Activated gamma-delta T cell treated with anti-CD3 and anti-CD28 coated beads, Interleukin-2, amount 50 U/mL, for 16 hours (primary cell): ENCODE measurements at places on chromosomes 6 and 20.

DNA sequence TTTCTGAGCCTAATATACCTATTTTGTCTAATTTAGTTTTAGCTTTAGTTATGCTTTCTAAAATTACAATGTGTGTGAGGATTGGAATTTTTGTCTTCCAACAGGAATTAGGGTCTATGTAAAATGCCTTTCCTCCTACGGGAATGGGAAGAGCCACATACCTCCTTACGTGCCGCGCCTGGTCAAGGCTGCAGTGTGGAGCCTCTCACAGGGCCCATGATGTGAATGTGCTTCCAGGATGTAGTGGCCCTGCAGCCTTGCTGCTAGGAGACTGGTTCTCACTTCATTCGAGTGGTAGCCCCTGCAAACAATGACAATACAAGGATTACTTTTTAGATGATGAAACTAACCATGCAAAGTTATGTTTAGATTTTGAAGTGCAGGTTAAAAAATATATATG, 110.2 kb downstream of the SOBP start:
- no peak for DNase-seq

- no peak for DNase-seq
These were observed 45.4 kb downstream of the ME1 start for GRCh38 chr6:83385473-83385872.

DNA sequence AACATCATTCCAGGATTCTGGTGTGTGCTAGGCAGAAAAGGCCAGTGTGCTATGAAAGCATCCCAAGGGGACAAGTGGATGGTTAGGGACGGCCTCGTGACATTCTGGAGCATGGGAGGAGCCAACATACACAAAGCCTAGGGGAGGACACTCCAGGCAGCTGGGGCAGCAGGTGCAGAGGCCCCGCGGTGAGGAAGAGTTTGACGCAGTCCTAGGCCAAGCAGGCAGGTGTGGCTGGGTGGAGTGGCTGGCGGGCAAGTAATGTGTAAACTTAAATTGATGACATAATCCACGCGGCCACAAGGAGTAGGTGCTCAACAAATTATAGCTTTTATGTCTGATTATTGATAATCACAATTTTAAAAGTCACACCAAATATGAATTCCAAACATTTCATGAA, 93.6 kb downstream of the TMEM242 start:
- DNase-seq, result no peak

- DNase-seq, result no peak
These were observed at the start of gene TMEM239 for GRCh38 chr20:2816030-2816582. Gene TMEM239 (plus strand): TSS chr20:2816364. CDS start chr20:2816555, 191 bp downstream.

GRCh38 chr20:37758332-37758731, 64.5 kb downstream of the CTNNBL1 start:
- DNase-seq, result no peak

DNA sequence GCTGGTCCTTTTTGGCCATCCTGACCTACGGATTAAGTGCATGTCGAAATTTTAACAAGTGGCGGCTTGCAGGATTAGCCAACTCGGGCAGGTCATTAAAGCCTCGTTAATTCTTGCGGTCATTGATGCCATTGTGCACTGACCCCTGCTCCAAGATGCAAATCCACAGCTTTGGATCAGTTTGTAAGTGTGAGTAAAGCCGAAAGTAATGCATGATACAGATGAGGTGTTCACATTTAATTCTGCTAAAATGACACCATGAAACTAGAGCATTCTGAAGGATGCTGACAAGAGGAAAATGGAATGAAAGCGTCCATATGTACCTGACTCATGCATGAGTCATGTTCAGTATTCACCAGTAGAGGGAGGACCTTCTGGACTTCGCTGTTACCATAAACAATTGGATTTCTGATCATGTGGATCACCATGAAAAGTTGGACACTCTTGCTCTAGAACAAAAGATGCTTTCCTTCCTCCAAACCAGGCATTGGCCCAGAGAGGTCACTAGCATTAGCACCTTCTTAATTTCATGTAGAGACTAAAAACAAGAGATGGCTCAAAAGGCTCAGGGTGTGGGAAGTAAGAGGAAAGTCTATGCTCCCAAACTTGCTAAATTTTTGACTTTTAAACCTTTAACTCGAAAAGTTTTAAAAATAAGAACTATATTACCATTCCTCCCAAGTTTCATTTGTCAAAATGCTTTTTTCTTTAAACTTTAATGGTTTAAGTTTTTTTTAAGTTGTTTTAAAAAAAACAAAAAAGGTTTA, 48.0 kb downstream of the MUC22 start:
- DNase-seq, result no peak

- no peak for DNase-seq
These were observed 906 bp upstream of the PDE10A start for GRCh38 chr6:165663736-165664558.

GRCh38 chr6:166202321-166202733, 34.7 kb upstream of the TBXT start:
- DNase-seq, result no peak

GRCh38 chr6:99344289-99344688, 5.2 kb downstream of the FAXC start:
- no peak for DNase-seq

DNA sequence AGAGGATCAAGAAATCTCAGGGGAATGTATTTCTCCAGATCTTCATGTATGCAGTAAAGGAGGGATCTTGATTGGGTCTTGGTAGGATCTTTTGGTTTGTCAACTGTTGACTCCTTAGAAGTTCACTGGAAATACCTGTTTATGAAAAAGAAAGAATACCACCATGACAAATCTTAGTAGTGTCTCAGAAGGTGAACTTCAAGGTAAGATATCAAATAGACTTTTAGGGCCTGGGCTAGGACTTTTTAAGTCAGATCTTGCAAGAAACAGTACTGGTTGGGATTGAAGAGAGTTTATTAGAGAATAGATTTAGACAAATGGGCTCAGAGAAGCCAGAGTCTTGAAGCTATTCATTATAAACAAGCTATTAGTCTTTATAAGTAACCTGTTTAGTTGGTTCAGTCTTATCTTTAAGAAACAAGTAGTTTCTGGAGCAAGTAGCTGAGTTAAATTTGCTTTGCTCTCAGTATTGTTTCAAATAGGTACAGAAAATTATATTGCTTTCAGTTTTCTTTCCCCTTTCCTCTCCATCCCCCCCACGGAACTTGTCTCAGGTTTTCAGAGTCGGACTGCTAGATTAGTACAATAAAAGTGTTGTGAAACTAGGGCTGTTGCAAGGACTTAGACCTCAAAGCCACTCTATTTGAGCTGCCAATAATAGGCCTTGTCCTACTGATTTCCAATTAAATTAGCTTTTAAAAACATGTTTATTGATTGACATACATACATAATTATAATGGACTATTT, 529.1 kb upstream of the CITED2 start:
- DNase-seq, result no peak

- no peak for DNase-seq
These were observed 47.4 kb downstream of the PDE10A start for GRCh38 chr6:165615636-165616035.

- no peak for DNase-seq
These were observed 84.1 kb upstream of the SIRPA start for GRCh38 chr20:1810926-1811620.

DNA sequence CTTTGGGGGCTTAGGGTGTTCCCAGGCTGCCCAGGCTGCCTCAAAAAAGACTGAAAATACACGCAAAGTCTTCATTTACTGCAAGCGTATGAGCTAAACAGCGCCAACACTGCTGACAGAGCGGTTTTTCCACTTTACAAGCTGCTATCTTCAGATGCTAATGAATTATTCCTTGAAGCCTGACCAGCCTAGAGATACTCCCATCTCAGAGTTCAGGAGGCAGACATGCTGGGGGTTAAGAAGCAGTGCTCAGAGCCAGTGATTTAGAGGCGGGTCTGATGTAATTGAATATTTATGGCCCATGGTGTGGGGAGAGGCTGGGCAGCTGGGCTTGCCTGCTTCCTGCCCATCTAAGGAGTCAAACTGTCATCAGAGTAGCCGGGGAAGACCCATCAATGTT, 241.4 kb downstream of the SLC24A3 start:
- DNase-seq, result no peak

DNA sequence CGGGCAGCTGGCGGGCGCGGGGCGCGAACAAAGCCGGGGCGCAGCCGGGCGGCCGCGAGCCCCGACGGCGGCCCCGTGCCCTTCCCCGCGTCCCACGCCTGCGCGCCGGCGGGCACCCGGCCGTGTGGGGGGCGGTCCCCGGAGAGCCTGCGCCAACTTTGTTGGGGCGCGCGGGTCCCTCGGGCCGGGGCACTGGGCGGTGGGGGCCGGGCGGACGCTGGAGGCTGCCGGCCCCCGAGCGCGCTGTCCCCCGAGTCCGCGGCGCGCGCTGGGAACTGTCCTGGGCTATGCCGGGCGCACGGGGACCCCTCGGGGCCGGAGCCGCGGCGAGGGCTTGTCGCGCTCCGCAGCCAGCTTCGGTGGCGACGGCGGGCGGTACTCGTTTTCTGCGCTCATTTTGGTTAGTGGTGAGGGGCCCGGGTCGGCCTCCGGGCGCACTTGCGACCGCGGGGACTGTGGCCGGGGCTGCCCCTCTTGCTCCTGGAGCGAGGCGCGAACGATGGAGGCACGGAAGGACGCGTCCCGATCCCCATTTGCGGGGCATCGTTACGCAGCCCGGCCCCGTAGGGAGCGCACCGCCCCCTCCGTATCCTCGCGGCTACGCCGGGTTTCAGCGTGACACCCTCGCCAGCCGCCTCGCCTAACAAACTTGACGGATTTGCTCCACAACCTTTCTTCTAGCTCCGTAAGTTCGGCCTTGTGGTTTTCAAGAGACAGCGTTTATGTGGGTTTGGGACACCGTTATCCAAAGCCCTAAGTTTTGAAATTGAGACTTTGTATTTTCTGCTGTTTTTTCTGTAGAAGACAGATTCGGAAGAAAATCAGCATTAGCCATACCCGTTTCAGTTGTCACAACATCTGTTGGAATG, 622 bp downstream of the SS18L1 start:
- no peak for DNase-seq

DNA sequence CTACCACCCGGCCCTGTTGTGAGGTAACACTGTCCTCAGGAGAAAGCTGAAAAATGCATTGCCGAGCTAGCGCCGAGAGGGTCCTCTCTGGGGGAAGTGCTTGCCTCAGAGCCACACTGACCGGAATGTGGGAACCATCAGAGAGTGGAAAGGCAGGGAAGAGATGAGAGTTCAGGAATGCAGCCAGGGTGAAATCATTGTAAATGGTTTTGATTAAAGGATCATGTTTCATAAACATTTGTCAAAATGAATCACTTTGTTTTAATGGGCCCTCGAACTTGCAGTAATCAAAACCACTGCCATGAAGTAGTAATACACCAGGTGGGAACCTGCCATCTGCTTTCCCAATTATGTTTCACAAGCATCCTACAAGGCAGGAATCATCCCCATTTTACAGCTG, 16.9 kb upstream of the IL17F start:
- no peak for DNase-seq

DNA sequence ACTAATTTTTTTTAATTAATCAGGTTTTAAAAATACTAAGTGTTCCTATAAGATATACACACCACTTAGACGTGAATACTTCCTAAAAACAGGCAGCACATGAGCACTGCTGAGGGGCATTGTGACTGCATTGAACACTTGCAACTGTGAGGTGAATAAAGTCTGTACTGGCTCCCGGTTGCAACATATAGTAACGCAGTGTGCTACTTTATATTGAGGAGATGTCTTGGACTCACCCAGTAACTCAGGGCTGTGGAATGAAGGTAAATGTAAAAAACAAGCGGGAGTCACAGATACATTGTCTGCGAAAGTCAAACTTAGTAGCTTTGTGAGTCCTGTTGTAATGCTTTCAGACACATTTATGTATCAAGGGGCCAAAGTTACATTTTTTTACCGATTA, 17.0 kb upstream of the HLA-A start:
- no peak for DNase-seq

- DNase-seq, result no peak
These were observed 49.2 kb downstream of the SERAC1 start for GRCh38 chr6:158118886-158119285.

DNA sequence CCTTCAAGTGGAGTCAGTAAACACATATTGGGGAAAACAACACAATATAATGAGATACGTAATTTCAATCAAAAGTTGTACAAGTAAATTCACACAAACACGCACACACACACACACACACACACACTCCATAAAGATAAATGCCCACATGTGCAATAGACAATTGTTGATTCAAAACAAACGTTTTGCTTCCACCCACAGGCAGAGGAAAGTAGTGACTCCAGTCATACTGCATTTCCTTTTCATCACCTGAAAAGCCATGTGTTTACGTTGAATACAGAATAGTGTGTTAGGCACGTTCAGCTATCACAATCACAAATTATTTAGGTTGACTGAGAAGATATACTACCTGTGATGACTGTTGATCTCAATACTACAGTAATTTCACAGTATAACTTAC, 443.8 kb upstream of the MANEA start:
- DNase-seq, result no peak

DNA sequence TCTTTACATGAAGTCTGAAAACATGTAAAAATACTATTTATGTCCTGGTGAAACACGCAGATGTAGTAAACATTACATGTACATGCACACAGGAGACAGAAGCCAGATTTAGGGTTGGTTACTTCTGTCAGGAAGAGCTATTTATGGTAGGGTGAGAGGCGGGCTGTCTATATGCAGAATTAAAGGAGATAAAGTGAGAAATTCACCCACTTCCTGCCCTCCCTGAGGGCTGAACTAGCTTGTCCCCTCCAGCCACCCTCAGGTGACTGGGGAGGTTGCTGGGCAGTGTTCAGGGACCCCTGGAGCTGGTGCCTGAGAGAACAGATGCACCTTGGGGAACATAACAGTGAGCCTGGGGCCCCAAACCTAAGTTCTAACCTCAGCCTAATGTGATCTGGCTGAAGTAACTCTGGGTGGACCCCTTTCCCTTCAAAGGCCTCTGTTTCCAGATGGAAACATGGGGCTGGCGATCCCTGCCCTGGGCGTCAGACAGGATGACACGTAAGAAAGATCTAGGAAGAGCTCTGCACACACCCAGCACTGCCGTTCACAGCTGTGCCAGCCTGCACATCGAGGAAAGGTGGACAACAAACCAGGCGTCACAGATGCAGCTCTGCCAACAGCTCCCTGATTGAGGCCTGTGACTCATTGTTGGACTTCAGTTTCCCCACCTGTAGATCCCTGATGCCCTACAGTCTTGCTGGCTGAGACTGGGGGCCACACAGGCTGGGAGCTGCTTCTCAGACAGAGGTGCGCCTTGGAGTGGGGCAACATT, 1.3 kb downstream of the PI16 start:
- DNase-seq, result no peak

- no peak for DNase-seq
These were observed 1.5 kb upstream of the GGT7 start for GRCh38 chr20:34874094-34874654.

GRCh38 chr20:60137657-60138245, 179.5 kb downstream of the CDH26 start:
- DNase-seq, result no peak
